Ascending aorta (tissue), 2 donors: ENCODE measurements at places on chromosomes 1 and 21. TPM values are rescaled to one million over a fixed set of nuclear protein-coding genes. Genes with fewer than 3 reads are reported as not detected.

ARTN gene
- not detected for total RNA-seq

COL6A2 gene
- total RNA-seq: 1,704 TPM

DNA sequence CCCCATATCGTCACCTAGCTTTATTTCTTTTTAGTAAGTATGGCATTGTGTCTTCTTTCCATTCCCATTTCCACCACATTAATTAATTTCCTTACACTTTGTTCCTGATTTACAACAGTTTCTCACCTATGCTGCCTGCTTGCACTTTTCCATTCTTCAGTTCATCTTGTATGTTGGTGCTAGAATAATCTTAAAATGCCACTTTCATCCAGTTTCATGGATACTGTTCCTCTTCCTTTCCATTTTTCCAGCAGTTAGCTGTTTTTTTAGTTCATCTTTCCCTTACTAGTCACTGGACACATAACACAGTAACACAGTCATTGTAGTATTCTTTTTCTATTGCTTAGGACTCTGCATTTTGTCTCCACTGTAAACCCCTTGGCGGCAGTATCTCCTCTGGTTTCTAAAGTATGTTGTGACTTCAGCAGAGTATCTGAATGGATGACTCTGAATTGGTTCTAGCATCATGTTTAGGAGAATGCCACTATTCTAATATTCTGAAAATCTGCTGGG, 2.1 kb downstream of the CDC7 start:
- no peak for DNase-seq
- no peak overlapping the region for H3K27ac ChIP-seq
- H3K4me3 ChIP-seq: no peak overlapping the region
- no peaks in the 10 kb centered on the region for H3K27me3 ChIP-seq

- no peaks in the 10 kb centered on the region for H3K4me1 ChIP-seq
- no peak for DNase-seq
- no peaks in the 10 kb centered on the region for H3K36me3 ChIP-seq
- H3K4me3 ChIP-seq: no peak overlapping the region
- H3K27ac ChIP-seq: no peak overlapping the region
- H3K27me3 ChIP-seq: no peaks in the 10 kb centered on the region
These were observed 9.8 kb downstream of the RPS6KC1 start for GRCh38 chr1:213060836-213061235.

- peak overlapping the region; percentile 41 for H3K27ac ChIP-seq
- no peaks in the 10 kb centered on the region for H3K27me3 ChIP-seq
- peaks cover 27% of the 10 kb centered on the region for H3K36me3 ChIP-seq
- H3K4me3 ChIP-seq: no peak overlapping the region
- H3K4me1 ChIP-seq: no peaks in the 10 kb centered on the region
These were observed 102.5 kb downstream of the PLXNA2 start for GRCh38 chr1:208141610-208142192.

DNA sequence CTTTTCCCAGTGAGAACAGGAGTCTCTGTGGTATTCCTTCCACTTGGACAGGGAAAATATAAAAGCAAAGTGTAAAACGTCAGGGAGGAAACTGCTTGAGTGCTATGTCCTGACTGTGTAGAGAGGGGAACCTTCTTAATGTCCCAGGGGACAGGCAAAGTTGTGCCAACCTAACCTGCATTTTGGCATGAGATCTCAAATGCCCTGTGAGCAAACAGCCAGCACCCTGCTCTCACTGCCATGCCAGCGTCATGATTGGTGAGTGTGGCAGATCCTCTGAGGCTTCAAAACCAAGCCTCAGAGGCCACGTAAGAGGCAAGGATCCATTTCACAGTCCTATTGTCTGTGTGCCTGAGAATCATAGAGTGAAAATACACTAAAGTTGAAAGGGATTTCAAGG, 49.7 kb upstream of the RAP1A start:
- DNase-seq: no peak
- peaks cover 4% of the 10 kb centered on the region for H3K4me1 ChIP-seq
- no peaks in the 10 kb centered on the region for H3K27me3 ChIP-seq
- H3K27ac ChIP-seq: no peak overlapping the region
- H3K36me3 ChIP-seq: no peaks in the 10 kb centered on the region
- no peak overlapping the region for H3K4me3 ChIP-seq

SLC9C2 gene
- total RNA-seq: not detected

DNA sequence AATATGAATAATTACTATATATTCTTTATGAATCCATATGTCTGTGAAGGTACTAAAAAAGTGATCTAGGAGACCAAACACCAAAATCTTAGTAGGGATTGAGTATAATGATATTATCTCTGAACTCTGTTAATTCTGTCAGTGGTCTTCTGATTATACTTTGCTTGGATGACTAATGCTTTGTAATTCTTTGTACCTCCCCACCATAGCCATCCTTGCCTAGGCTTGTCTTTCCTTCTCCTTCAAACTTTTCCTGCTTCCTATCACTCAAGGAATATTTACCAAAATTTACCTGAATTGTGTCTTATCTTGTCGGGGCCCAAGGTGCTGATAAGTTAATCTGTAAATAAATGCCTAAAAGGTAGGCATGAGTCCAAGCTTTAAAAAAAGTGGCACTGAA, 845 bp upstream of the RGS5 start:
- H3K27me3 ChIP-seq: no peaks in the 10 kb centered on the region
- DNase-seq: no peak
- H3K27ac ChIP-seq: peak overlapping the region; percentile 75
- H3K36me3 ChIP-seq: no peaks in the 10 kb centered on the region
- H3K4me1 ChIP-seq: no peaks in the 10 kb centered on the region

GRCh38 chr21:31974454-31974985, 101.7 kb downstream of the HUNK start:
- H3K4me1 ChIP-seq: no peaks in the 10 kb centered on the region
- no peak overlapping the region for H3K4me3 ChIP-seq
- H3K27ac ChIP-seq: no peak overlapping the region

DNA sequence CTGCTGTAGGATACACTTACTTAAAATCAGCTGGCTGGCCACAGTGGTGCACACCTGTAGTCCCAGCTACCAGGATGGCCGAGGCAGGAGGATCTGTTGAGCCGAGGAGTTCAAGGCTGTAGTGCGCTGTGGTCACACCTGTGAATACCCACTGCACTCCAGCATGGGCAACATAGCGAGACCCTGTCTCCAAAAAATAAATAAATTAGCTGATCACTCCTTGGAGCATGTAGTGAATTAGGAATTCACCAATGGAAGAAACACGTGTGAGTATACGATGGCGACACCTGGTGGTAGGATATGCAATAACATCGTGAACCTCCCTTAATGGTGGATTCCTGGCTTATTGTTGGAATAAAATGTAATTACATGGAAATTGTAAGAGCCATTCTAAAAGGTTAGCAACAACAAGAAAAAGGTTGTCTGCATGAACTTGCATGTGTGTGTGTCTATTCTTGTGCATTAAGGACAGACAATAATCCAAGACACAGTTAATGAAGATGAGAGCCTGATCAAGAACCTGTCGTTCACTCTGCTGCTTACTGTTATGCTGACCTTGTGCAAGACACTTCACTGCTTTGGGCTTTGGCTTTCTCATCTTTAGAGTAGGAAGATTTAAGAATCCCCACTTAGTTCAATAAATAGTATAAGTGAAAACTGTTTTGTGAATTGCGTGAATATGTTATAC, 38.6 kb upstream of the COX20 start:
- no peaks in the 10 kb centered on the region for H3K36me3 ChIP-seq
- DNase-seq: peak; percentile 74
- H3K4me3 ChIP-seq: no peak overlapping the region

DNA sequence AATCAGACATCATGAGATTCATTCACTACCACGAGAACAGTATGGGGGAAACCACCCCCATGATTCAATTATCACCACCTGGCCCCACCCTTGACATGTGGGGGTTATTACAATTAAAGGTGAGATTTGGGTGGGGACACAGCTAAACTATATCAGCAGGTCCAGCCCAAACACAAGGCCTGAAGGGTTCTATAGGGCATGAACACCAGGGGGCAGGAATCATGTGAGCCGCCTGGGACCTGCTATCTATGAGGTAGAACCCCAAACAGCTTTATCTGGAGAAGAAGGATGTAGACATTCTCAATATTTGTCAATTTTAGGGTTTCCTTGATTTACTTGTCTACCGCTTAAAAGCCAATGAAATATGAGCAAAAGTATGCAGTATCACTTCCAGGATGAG, 294.9 kb upstream of the DEPDC1 start:
- H3K27ac ChIP-seq: no peak overlapping the region
- no peaks in the 10 kb centered on the region for H3K4me1 ChIP-seq
- no peak for DNase-seq
- no peaks in the 10 kb centered on the region for H3K27me3 ChIP-seq
- H3K4me3 ChIP-seq: no peak overlapping the region

GNG4 gene
- total RNA-seq: not detected

DNA sequence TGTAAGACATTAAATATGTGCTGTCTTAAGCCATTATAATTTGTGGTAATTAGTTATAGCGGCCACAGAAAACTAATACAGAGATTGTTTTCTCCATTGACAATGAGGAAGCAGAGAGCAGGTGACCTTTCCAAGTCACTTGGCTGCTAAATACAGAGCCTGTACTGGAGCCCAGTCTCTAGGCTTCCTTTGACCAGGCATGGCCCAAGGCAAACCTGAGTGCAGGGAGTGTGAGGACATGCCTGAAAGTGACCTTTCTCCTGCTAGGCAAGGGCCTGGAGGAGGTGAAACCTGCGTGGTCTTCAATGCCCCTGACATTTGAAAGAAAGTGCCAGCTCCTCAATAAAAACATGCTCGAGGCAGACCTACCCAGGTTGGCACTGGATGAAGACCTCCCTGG, 12.5 kb upstream of the CHI3L1 start:
- no peak overlapping the region for H3K4me3 ChIP-seq
- no peak for DNase-seq

DNA sequence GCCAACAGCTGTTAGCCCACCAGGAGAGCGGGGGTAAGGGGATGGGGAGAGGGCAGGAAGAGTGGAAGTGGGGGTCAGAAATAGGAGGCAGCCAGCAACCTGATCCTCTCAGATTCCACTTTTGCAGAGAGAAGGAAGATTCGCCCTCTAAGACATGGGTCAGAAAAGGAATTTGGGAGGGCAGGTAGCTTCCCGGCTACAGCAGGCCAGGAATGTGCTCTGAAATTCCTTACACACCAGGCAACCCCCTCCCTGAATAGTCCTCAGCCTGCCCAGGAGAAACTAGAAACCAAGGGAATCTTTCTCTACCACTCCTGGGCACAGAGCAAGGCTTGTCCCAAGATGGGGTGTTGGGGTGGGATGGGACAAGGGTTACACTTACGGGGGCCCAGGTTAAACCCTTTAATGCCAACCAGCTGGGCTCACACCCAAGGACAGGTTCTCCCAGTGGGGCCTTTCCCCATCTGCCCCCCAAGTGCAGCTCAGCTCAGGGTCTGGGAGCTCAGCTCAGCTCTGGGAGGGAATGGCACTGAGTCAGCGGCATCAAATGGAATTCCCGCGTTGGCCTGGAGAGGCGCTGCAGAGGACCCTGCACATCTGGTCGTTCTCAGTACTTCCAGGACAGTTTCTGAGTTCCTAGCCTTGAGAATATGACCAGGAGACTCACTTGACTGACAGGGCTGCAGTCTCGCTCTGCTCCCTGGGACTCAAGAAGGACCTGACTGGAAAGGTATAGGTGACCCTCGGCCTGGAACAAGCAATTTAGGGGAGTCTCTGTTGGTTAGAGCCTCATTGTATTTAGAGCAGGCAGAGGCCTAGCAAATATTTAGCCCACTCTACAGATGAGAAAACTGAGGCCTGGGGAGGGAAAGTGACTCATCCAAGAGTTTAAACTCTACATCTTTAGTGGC, 761 bp downstream of the TNNT2 start:
- H3K36me3 ChIP-seq: no peaks in the 10 kb centered on the region
- H3K4me1 ChIP-seq: no peaks in the 10 kb centered on the region
- DNase-seq: no peak

TEX38 gene
- not detected for total RNA-seq

DNA sequence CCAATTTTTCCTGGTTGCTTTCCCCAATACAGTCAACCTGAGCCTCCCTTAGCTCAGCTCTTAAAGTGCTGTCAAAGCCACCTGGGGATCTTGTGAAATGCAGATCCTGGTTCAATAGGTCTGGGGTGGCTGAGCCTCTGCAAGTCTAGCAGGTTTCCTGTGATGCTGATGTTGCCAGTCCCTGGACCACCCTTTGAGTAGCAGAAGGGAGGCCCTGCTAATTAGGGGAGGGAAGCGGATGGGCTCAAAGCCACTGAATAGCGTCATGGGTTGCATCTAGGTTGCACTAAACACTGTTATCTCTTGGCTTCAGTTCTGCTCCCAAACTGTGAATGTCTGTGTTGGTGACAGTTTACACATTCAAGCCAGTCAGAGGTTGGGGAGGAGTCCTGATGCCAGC, 127.2 kb downstream of the KAZN start:
- no peak overlapping the region for H3K27ac ChIP-seq
- no peaks in the 10 kb centered on the region for H3K27me3 ChIP-seq
- DNase-seq: no peak
- H3K36me3 ChIP-seq: no peaks in the 10 kb centered on the region

PPT1 gene
- 84.2 TPM for total RNA-seq

GRCh38 chr1:55547405-55547804, 332.2 kb upstream of the USP24 start:
- H3K4me3 ChIP-seq: no peak overlapping the region
- H3K27ac ChIP-seq: no peak overlapping the region
- H3K4me1 ChIP-seq: no peaks in the 10 kb centered on the region

DNA sequence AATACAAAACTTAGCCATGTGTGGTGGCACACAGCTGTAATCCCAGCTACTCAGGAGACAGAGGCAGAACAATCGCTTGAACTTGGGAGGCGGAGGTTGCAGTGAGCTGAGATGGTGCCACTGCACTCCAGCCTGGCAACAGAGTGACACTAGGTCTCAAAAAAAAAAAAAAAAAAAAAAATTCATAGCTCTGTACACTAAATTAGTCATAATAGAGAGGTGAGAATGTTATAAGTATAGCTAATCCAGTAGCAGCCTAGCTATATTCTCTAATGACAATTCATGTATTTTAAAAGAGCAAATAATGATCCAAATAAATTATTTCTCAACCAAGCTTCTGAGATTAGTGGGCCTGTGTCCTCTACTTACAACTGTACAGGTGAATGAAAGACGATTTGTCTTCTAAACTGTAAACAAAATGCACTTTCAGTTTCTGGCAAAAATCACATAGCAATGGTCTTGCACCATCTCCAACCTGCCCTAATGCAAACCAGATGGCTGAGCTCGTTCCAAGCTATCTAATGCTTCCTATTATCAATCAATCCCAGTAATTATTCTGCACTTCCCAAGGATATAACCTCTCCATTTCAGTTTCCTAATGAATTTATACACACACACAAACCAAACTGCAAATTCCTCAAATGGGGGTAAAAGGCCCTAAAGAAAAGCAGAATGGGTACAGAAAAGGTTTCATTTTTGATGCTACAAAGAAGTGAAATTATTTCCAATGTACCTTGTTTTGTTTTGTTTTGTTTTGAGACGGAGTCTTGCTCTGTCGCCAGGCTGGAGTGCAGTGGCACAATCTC, 56.5 kb downstream of the GATAD2B start:
- no peaks in the 10 kb centered on the region for H3K27me3 ChIP-seq
- no peaks in the 10 kb centered on the region for H3K4me1 ChIP-seq
- no peaks in the 10 kb centered on the region for H3K36me3 ChIP-seq
- no peak overlapping the region for H3K4me3 ChIP-seq
- DNase-seq: no peak
- H3K27ac ChIP-seq: no peak overlapping the region

FAM177B gene
- not detected for total RNA-seq

RAB7B gene
- not detected for total RNA-seq

GRCh38 chr1:19704247-19705113, 39.8 kb downstream of the HTR6 start:
- H3K4me3 ChIP-seq: no peak overlapping the region
- no peaks in the 10 kb centered on the region for H3K27me3 ChIP-seq
- peak; percentile 73 for DNase-seq
- no peak overlapping the region for H3K27ac ChIP-seq
